ENCODE measurements at places on chromosomes 4 and X. TPM values are rescaled to one million over a fixed set of nuclear protein-coding genes. Genes with fewer than 3 reads are reported as not detected.

The USP46 gene
- 18.3 TPM for total RNA-seq

The LDB2 gene
- 53.2 TPM for total RNA-seq

The SLC10A3 gene
- 30.4 TPM for total RNA-seq

The CITED1 gene
- total RNA-seq: 4.1 TPM

The KLHL13 gene
- total RNA-seq: 2.5 TPM

- no peak for DNase-seq
Observed at GRCh38 chr4:2859514-2859913, 15.9 kb downstream of the ADD1 start.

DNA sequence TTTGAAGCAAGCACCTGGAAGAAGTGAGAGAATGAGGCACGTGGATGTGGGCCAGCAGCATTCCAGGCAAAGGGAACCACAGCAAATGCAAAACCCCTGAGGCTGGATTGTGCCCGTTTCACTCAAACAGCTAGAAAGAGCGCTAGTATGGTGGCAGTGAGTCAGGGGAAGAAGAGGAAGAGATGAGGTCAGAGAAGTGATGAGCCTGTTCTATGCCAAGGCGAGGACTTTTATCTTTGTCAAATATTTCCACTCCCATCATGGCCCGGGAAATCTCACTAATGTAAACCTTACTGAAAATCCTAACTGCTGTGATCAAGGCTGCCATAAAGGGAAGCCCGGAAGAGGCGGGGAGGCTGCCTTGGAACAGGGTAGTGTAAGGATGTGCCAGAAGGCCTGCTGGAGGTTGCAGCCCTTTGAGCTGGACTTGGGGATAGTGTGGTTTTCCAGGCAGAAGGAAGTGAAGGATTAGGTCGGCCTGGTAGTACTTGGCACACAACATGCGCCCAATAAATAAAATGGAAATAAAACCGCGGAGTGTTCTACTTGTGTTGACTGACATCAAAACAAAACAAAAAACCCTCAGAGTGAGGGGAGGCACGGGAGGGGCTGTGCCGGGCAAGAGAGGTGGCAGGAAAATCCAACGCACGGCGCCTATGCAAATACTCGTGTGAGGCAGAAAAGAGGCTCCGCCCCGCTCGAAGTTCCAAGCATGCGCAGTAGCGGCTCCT is 1.2 kb upstream of the CDK16 start:
- peak; percentile 57 for DNase-seq

All from mesenteric fat pad (tissue), 1 donor.